Stimulated activated CD4-positive, alpha-beta T cell treated with anti-CD3 and anti-CD28 coated beads, TNF-alpha, amount 100 ng/mL, for 48 hours (primary cell): ENCODE measurements at places on chromosomes 7 and 10.

- no peak for DNase-seq
Measured at GRCh38 chr10:101687071-101687658, 7.8 kb downstream of the FBXW4 start.

- no peak for DNase-seq
Measured at GRCh38 chr10:114401195-114401791, 3.0 kb downstream of the AFAP1L2 start.

DNA sequence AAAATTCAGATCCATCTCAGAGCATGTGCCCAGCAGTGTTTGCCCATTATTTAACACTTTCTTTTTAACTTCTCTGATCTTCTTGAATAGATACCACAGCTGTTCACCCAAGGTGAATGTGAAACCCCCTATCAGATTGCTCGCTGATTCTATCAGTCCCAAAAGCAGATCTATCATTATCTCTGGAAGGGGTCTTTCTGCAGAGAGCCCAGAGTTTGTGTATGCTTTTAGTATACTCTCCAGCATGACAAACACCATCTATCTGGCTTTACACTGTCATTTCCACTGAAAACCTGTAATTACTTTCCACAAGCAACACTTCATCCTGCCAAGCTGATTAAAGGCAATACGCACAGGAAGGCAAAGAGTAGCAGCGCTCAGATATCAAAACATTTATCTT lies 168.2 kb downstream of the CACNA2D1 start:
- DNase-seq = no peak

GRCh38 chr10:101760510-101760909 lies 15.4 kb downstream of the FGF8 start:
- no peak for DNase-seq

GRCh38 chr10:90857635-90858460 lies at the start of gene HTR7:
Gene HTR7, minus strand, starts transcription at chr10:90858039. Its CDS starts 368 bp downstream, at chr10:90857671.
- DNase-seq = peak; percentile 32
